SK-MEL-5 (cell line): ENCODE measurements at places on chromosomes 7 and 10.

DNA sequence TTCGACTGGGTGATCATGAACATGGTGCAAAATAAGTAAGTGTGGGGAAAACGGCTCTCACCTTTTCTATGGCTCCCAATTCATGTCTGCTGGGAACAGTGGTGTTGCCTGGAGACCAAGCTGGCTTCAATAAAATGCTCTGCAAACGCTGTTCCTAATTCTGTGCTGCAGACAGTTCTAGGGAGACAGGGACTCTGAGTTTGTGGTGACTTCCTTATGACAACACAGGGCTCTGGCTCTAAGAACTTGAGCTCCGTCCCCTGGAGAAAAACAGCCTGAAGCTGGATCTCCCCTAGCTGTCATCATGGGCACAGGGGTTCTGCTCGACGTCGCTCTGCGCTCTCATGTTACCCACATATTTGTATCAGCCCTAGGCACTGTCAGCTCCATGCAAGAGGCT lies 61.0 kb upstream of the INSYN2A start:
- no peak for DNase-seq

DNA sequence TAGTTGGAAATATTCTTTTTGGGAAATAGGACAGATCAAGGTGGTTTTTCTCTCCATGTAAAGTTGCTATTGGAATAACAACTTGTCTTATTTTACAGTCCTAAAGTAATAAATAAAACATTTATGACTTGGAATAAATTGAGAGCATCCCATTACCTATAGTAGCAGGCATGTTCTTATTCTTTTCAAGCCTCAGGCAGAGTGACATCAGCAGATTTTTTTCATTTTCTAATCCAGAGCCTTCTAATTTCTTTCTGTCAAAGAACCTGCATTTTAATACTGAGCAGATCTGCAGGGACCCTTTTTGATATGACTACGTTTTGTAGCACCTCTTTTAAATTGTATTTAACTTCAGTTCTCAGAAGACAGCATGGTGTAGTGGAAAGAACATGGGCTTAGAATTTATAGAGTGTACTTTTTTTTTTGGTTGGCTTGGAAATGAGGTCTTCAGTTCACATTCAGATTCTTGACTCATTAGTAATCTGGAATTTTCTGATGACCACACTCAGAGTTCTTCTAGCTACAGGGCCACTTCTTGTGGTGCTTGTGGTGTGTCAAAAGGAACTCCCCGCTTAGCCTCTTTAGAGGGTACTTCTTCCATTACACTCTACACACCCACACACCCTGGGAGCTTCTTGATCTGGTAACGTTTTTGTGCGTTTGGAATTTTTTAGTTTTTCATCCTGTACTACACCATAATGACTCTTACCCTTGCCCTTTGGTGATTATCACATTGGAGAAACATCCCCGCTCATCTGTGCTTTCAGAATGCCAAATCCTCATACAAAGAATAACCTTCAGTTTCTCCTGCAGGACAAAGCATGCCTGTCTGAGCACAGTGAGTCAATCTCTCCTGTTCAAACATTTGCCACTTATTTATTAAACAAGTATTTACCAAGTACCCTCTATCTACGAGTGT lies 34.6 kb downstream of the AGK start:
- DNase-seq, result peak; percentile 88

- no peak for DNase-seq
These were observed 61.9 kb downstream of the CCDC6 start for GRCh38 chr10:59844436-59844835.

- DNase-seq, result no peak
These were observed 46.2 kb upstream of the RABGEF1 start for GRCh38 chr7:66694286-66694685.

GRCh38 chr10:17659365-17659764 lies 15.4 kb downstream of the STAM start:
- DNase-seq, result no peak

- peak; percentile 1 for DNase-seq
These were observed 149.4 kb downstream of the ZNF248 start for GRCh38 chr10:37707829-37708578.

- peak; percentile 82 for DNase-seq
These were observed 129.7 kb downstream of the SAMD9 start for GRCh38 chr7:92988051-92988450.

- no peak for DNase-seq
These were observed 15.6 kb downstream of the SUFU start for GRCh38 chr10:102519246-102519825.

- no peak for DNase-seq
These were observed 40.0 kb downstream of the GSDME start for GRCh38 chr7:24717247-24717622.

DNA sequence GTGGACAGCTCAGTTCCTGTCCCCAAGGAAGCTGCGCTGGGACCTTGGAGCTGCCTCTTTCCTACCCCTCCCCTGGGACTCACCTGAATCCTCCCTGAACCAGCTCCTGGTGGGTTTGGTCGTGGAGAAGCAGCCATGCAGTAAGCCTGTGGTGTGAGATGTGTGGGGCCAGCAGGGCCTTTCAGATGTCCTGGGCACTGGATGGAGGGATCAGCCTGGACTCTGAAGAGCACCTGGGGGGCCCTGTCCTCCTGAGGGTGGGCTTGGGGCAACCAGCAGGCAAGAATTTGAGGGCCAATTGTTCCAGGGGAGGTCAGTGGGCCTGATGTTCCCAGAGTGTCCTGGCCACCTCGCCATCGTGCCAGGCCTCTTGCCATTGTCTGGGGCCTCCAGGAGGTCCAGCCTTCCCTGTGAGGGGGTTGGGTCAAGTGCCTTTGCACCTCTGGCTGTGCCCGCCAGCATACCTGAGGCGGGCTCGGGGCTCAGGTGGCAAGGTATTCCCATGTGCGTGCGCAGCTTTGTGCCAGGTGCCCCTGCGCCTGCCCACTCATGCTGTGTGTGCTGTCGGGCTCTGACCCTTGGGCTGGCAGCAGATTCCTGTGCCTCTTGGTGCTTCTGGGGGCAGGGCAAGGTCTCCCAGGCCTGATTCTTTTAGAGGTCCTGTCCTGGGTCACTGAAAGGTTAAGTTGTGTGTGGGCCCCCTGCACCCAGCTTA lies 7.3 kb downstream of the TRIM8 start:
- DNase-seq, result no peak

DNA sequence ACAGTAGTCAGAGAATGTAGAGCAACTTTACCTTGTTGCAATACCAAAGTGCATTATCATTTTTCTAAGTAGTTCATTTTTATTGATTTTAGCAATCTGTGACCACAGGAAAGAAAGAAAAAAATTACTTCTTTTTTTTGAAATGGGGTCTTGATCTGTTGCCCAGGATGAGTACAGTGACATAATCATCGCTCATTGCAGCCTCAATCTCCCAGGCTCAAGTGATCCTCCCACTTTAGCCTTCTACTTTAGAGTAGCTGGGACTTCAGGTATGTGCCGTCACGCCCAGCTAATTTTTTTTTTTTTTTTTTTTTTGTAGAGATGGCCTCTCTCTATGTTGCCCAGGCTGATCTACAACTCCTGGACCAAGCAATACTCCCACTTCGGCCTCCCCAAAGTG lies 11.4 kb upstream of the OAT start:
- no peak for DNase-seq

- DNase-seq, result no peak
These were observed 4.1 kb downstream of the CPA1 start for GRCh38 chr7:130384371-130384801.

DNA sequence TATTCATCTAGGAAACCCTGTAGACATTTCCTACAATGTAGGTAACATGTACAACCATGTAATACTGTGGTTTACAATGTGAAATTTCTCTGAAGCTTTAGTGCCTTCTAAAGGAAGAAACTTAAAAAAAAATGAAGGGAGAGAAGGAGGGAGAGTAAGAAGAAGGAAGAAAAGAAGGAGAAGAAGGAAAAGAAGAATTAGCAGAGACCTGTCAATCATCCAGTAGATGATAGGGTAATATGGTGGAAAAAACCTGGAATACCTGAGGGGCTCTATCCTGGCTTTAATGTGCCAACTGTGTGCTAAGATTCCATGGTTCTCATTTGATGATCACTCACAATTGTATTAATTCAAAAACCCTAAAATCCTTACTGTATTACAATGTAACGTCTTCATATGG lies 2.6 kb upstream of the LRRN3 start:
- DNase-seq, result no peak

GRCh38 chr7:87155788-87156187 lies 3.5 kb downstream of the DMTF1 start:
- DNase-seq, result no peak

DNA sequence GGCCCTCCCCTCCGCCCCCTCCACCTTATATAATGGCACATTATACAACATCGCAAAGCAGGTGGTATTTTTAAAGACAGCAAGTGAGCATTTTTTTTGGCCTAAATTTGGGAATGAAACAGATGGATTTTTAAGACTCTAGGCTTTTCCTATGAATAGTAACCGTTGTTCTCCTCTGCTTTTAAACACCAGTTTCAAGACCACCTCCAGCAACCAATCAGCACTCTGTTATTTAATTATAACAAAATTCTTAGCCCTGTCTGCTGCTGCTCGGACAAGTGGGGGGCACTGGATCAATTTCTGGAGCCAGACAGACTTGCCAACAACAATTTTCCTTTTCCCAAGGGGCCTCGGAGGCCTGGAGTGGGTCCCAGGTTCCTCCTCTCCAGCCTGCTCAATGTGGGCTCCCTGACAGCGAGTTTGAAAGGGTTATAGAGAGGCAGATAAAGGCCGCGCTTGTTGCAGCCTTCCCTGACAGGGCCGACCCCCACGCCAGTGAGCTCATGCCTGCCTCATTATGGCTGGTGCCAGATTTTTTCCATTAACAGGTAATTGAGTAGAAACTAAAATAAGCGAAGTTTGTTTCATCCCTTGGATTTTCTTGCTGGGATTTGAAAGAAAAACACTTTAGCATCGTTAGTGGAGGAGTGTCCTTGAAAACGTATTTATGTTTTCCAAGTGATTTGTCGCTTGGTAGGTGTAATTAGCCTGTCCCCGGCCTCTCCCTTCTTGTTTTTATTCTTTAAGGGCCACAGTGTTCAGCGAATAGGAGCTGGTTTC lies 227.3 kb downstream of the TCF7L2 start:
- no peak for DNase-seq

GRCh38 chr10:76195654-76196390 lies 764.4 kb downstream of the LRMDA start:
- no peak for DNase-seq

GRCh38 chr10:12097791-12098190 lies 29.0 kb downstream of the DHTKD1 start:
- no peak for DNase-seq

GRCh38 chr7:39504963-39505362 lies 61.2 kb upstream of the YAE1 start:
- DNase-seq, result peak; percentile 21

DNA sequence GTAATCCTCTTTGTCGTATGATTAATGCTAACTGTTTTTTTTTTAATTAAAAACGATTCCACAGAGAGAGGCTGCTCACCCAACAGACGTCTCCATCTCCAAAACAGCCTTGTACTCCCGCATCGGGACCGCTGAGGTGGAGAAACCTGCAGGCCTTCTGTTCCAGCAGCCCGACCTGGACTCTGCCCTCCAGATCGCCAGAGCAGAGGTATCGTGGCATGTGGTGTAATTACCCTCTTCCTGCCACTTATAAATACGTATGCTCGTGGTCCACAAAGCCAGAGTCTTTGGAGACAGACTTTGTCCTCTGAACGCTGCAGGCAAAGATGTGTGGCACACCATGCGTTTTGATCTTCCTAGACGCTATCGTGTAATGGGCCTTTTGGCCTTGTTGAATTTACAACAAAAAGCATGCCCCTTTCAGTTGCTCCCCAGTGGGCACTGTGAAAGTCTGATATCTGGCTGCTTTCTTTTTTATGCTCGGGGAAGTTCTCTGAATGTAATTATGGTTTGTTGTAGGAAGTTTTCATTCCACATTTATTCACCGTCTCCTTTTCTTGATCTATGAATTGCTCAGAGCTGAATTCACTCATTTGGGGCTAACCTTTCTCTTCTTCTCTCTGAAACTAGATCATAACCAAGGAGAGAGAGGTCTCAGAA lies 33.6 kb upstream of the BTBD16 start:
- no peak for DNase-seq

DNA sequence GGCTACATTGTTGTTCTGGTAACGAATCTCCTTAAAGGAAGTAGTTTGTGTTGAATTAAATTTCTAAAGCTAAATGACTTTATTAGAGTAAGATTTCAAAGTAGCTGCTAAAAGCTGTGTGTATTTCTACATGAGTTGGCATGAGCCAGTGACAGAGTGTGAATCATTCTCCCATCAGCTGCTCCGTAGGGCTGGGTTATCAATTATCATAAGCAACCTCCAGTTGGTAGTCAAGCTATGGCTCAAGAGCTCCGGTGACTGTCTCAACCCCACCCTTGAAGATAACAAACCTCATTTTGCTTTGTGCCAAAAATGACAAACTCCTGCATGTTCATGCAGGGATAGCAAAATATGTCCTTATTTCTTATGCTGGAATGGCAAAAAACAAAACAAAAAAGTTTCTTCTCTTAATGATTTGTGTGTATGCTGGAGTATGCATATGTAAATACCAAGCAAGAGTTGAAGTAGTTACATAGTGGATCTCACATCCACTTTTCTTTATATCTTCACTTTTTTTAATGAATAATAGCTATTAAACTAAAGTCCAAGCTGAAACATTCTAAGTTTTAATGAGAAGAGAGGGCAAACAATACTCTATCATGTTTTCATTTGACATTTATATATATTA lies 249.4 kb downstream of the CACNA2D1 start:
- no peak for DNase-seq

- no peak for DNase-seq
These were observed 541 bp downstream of the ZSCAN25 start for GRCh38 chr7:99617192-99617781.

GRCh38 chr7:128270826-128271272 lies 29.8 kb downstream of the LEP start:
- no peak for DNase-seq

DNA sequence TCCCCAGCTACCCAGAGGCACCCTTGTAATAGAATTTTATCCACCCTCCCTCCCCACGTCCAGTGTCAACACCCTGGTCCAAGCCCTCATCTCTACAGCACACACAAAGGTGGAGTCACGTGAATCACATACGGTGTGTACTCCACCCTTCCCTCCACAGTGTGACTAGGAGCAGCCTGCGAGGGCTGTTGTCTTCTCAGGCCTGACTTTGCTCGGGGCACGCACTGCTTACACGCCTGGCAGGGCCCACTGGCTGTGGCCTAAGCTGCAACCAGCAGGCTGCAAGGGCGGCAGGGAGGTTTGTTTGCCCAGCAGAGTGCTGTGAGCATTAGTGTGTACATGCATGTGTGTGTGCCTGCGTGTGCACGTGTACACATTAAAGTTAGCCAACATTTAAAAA lies 93.7 kb downstream of the COBL start:
- no peak for DNase-seq

DNA sequence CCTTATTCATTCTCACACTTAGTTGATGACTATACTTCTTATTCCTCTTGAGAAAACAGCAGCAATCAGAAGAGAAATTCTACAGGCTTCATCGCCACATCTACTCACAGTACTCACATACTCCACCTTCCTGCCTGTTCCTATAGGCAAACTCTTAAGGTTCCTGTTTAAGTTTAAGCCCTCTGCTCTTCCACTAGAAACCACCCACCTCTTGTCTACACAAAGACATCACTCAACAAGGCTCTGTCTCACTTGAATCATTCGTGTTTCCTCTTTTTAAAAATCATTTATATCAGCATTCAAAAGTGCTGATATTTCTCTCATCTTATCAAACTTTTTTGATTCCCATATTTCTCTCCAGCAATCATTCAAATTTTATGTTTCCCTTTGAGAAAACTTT lies 85.5 kb upstream of the ADO start:
- no peak for DNase-seq

- DNase-seq, result peak; percentile 59
These were observed 1158.5 kb upstream of the C7orf33 start for GRCh38 chr7:147432079-147432478.

GRCh38 chr10:86586516-86586915 lies 64.9 kb upstream of the WAPL start:
- DNase-seq, result no peak

GRCh38 chr7:135768467-135768866 lies 19.9 kb upstream of the FAM180A start:
- DNase-seq, result no peak
